ENCODE measurements at places on chromosomes 13 and 19.

DNA sequence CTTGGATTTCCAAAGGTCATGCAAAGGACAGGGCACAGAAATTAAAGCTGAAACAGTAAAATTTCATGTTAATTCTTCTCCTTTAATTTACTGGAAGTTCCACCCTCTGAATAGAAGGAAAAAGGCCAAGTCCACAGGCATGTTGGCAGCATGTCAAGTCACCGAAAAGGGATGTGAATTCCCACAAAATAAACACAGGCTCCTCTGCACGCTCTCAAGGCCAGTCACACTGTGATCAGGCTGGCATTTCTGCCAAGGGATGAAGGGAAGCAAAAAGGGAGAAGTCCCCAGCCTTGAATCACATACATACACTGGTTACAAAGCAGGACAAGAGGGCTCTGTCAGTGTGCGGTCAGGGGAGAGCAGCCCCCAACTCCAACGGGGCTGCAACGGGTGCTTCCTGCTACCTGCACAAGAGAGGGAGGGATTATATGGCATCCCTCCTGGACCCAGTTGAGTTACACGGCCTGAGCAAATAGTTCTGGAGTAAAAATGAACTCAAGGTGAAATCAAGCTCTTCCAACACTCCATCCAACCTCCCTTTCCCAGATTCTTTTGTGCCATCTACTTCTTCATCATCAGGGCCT lies 6.9 kb downstream of the DCLK1 start:
- DNase-seq = no peak

GRCh38 chr13:75103976-75104375 lies 378.0 kb downstream of the TBC1D4 start:
- no peak for DNase-seq

- no peak for DNase-seq
Observed at GRCh38 chr13:113746143-113746525, 12.9 kb upstream of the TMEM255B start.

DNA sequence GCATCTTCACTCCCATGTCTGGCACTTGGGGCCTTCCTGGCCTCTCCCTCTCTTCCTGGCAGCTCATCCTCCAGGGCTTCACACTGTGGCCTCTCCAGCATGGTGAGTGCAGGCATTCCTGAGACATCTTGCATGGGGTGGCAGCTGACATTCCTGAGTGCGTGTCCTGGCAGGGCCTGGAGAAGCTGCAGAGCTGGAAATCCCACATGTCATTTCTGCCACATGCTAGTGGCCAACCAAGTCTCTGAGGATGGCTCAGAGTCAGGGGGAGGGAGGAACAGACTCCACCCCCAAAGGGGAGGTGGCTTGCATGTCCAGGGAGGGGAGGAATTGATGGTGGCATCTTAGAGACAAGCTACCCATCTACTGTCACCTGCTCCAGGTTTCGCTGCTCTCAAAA lies 41.6 kb upstream of the AMER2 start:
- DNase-seq = no peak

DNA sequence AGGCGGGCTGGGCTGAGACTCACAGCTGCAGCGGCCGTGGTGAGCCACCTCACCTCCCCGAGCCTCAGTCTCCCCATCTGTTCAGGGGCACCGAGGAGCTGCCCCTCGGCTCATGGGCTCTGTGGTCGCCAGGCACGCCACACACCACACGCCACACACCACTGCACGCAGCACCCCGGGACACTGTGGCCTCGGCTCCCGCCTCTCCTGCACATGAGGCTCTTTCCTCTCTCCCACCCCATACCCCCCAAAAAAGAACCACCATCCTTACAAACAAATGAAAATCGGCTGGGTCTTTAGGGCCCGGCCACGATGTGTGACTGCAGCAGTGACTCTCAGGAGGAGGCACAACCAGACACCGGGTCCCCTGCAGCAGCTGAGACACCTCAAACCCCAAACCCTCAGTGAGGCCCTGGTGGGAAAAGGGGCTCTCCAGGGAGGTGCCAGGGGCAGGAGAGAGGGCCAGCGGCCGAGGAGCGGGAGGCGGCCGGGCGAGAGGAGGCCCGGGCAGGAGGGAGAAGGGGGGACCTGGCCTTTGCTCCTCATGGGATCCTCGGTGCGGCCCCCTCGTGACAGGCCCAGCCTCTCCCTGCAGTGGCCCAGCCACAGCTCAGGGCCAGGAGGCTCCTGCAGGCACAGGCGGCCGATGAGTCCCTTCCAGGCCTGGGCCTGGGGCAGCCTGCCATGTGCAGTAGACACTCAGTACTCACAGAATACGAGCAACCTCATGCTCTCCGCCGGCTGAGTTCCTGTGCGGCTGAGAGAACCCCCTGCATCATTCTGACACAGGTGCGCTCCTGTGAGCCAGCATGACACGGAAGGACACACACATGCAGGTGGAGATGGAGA lies 66.3 kb downstream of the RASA3 start:
- no peak for DNase-seq

DNA sequence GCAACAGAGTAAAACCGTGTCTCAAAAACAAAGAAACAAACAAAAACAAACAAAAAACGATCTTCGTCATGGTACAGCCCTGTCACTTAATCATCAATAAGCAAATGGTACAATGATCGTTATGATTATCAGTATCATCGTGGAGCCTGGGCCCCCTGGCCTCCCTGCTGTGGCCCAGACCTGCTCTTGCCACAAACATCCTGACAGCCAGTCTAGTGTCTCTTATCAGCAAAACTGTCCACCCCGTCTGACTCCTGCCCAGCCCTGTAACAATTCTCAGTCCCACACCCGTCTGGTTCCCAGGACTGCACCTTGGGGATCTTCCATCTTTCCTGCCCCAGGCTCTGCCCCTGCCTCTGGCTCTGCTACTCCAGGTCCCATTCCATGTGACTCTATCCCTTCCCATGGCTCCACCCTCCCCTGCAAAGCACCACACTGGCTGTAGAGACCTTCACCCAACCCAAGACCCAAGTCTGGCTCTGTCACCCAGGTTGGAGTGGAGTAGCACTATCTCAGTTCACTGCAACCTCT lies 5.7 kb downstream of the ZNF653 start:
- no peak for DNase-seq

DNA sequence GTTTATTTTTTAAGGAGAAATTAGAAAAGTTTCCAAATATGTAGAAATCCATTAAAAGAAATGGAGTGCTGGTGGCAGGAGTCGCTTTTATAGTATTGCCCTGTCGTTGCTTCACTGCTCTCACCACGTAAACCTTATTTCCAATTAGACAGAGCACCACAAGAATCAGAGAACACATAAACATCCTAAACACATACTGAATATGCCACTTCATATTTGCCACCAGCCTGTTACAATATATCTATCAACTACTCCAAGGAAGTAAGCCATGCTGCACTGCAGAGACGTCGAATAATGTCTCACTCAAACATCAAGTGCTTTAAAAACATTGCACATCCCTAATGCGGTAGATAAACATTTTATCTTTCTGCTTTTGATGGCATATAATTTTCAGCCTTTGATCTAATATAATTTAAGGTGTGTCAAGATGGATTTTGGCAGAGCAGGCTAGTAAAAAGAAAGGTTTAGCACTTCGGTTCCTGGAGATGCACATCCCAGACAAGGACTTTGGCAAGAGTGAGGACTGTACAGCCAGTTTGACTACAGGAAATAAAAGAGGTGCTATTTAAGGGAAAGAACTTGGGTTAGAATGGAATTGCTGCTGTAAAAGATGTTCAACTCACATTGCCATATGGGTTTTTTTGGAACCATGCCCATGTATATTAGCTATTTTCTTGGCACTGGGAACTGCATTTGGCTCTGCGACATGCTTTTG lies 932.3 kb downstream of the EFNB2 start:
- DNase-seq = no peak

DNA sequence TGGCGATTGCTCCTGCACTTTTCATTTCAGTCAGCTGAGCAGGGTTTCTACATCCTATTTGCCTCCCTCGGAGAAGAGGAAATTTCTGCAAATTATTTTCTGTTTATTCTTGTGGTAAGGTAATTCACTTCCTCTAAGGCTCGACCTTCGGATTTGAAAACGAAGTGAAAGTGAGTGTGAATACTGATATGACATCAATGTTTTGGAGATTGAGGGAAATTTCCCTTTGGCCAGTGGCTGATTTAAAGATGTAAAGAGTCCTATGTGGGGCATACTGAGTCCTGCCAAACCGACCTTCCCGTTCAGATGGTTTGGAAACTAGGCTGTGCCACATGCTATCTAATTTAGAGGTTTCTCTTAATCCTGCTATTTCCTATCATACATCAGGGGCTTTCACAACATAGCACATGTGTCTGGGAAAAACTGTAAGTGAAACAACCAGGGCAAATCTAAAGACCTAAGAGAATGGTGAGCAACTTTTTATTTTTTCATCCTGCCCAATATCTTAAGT lies 112.3 kb downstream of the POSTN start:
- no peak for DNase-seq

DNA sequence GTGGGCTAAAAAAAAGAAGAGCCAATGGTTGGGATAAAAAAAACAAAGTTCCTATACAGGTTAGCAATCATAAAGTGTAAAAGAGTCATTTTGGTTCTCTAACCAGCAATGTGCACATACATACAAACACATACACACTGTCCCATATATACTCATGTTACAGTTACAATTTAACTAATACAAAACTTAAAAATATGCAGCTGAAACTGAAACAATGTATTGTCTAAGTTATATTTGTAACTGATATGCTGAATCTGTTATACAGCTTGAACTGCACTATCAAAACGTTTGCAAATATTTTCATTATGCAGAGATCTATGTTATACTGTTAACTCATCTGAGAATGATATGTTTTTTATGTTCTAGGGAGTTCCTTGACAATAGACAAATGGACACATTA lies 173.7 kb downstream of the KLF12 start:
- DNase-seq = no peak

DNA sequence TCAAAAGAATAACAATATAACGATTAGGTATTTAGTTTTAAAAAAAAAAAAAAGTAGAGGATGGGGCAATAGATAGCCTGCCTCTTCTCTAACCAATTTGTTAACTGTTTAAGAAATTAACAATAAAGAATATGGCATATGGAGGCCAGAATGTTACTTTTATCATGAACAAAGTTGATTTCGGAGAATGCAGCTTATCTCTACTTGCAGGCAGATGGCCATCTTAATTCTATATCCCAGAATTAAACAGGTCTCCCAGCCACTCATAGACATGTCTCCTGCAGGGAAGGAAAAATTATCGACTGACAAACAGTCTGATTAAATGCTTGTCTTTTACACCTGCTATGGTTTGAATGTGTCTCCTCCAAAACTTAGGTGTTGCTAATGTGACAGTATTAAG lies 96.6 kb downstream of the SLC25A15 start:
- DNase-seq = no peak

GRCh38 chr13:78719367-78719766 lies 60.4 kb upstream of the OBI1 start:
- DNase-seq = no peak

DNA sequence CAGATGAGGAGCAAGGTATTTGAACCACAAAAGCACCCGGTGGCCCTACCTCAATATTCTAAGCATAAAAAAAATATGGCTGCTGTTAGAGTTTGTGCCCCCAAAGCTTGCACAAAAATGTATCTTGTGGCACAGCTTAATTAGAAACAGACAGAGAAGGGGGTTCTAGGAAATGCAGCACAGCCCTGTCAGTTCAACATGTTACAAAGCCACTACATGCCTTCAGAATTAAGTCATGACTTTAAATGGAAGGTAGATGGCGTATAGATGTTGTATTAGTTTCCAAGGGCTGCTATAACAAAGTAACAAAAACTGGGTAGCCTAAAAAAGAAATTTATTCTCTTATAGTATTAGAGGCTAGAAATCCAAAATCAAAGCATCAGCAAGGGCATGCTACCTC lies 703.8 kb downstream of the DIAPH3 start:
- no peak for DNase-seq

DNA sequence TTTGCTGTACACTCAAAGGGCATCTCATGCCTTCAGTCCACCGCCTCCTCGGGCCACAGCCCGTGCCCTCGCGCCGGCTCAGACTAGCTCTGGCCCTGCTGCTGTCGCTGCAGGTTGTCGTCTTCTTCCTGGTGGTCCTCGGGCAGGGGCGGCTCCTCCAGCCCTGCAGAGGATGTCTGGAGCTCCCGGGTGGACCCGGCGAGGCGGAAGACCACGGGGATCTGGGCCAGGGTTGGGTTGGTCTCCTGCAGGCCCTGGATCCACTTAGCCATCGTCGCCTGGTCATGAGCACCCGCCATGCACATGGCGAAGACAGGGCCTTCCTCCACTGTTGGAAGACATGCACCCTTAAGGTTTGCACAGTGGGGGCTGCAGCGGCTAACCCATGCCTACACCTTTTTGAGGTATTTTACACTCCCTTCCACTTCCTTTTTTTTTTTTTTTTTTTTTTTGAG lies 489 bp upstream of the ZNF653 start:
- DNase-seq = no peak

DNA sequence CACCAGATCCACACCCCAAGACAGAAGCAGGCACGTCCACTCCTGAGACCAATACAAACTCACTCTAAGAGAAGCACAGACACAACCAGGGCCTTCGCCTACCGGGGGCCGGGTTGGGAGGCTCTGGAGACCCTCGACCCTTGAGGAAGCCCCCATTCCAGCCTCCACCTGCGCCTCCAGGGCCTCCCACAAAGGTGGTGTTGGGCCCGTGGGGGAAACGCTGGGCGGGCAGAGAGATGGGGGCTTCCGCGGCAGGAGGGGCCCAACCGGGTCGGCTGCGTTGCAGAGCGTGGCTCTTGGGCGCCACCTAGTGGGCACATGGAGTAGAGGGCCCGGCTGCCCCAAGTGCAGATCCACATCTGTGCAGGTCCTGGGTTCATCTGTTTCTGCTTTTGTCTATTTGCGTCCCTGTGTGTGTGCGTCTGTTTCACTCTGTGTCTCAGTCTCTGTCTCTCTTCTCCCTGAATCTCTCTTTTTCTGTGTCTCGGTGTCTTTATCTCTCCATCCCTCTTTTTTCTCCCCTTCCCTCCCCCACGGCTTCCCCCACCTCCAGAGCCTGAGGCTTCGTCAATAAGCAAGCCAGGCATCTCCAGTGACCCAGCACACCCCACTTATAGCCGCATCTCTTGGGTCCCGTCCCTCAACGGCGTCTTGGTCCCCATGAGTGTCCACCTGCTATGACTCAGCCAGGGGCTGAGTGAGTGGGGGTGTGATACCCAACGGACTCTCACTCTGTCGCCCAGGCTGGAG lies 10.5 kb upstream of the TINCR start:
- no peak for DNase-seq

Data from omental fat pad (tissue), 4 donors.